Choroid plexus epithelial cell (primary cell): ENCODE measurements at places on chromosomes 2 and 18.

DNA sequence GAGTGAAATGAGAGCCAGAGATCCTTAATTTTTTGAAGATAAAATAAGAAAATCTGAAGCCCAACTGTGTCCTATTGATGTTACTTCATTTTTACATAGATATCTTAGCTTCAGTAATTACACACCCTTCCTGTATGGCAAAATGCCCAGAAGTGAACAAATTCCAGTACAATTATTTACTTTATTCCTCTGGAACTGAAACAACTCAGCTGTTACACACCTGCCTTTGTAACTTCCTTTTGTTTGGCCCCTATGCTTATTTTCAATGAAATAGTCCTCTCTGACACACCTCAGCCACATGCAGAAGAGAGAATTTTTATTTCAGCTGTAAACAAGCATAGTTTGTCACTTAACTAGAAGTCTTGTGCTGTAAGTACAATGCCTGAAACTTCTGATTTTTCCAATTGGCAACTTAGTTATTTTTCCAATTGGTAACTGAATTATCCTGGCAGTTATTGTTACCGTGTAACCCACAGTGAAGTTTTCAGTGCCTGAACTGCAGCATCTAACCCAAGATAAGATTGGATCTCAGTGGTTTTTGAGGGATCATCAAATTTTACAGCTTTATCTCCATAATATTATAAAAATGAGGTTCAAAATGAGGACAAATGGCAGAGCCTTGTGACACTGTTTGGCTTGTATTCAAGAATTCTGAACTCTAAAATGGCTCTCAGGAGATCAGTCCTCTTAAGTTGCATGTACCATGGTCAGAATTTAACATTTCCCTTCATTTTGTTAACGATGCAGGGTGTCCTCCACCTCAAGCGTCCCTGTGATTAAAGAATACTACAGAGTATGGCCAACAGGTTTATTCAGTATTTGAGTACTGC lies 82.6 kb downstream of the PKP4 start:
- peak; percentile 90 for DNase-seq

GRCh38 chr2:232309592-232309991 lies 69.0 kb upstream of the ALPP start:
- no peak for DNase-seq

GRCh38 chr18:7632152-7633098 lies 65.3 kb downstream of the PTPRM start:
- no peak for DNase-seq

DNA sequence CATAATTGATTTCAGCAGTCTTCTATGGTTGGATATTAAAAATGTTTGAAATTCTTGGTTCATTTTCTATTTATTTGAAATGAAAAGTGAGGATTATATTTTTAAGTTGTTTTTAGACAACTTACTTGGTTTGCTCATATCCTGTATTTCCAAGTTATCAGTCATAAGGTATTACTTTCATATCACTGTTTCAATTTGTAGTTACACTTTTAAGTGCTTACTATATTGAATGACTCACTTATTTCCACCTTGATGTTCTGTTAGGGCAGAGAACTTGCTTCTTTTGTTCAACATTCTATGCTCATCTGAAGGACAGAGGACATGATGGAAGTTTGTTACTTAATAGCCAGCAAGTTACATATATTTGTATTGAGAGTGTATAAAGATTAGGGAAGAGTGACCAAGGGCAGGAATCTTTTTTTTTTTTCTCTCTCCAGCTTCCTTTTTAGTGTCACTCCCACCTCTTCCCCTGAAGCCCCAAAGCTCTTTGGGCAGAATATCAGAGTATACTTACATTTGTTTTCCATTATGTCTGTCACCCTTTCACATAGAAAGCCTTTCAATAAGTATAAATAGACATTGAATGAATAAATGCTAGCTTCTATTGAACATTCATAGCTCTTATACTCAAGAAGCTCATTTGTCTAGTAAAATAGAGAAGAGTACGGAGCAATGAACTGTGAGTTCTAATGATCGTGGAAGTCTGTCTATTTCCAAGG lies 28.1 kb downstream of the PIK3C3 start:
- DNase-seq, result no peak

DNA sequence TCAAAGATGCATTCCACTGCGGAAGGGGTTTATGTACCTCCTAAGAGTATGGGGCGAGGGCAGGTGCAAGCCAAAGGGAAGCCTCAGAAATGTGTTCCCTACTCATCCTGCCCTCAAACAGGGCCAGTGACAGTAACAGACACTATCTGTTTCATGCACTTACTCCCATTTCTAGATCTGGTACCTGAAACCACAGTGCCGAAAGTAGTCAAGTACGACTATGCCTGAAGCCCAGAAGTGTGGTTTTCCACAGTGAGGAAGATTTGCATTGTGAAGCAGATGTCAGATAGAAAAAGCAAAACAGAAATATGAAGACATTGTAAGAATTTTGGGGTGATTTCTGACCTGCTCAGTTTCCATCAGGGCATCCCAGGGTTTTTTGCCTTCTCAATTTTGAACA lies 748.7 kb downstream of the RNF144A start:
- no peak for DNase-seq

- DNase-seq, result peak; percentile 78
These were observed 841.8 kb downstream of the SLC4A3 start for GRCh38 chr2:220469201-220469600.

GRCh38 chr2:222424729-222425671 lies 657 bp downstream of the SGPP2 start:
- no peak for DNase-seq

DNA sequence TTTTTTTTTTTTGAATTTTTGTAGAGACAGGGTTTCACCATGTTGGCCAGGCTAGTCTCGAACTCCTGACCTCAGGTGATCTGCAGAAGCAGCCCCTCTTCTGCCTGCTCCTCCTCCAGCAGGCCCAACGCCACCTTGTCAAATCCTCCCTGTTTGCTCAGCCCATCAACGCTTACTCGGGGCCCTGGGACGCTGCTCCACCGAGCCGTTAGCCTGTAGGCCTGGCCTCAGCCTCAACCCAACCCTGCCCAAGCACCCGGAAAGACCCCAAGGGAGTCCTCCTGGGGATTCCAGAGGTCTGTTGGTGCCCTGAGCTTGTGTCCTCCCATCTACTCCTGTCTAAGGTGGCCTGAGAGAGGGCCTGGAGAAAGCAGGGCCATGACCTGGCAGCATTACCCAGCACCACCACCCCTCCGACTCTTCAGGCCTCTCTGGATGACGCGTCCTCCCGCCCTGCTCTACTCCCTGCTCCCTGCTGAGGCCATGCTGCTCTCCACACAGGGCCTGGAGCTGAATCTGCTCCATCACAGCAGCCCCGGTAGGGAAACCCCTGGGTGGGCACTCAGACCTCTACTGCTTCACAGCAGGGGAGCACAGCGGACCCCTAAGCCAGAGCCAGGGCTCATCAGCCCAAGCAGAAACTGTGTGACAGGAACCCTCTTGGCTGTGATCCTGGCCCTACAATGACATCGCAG lies 3.2 kb downstream of the STK25 start:
- no peak for DNase-seq

GRCh38 chr2:219829667-219830352 lies 202.4 kb downstream of the SLC4A3 start:
- DNase-seq, result no peak

- DNase-seq, result peak; percentile 84
These were observed 48.1 kb downstream of the TMEM185B start for GRCh38 chr2:120174963-120175581.

DNA sequence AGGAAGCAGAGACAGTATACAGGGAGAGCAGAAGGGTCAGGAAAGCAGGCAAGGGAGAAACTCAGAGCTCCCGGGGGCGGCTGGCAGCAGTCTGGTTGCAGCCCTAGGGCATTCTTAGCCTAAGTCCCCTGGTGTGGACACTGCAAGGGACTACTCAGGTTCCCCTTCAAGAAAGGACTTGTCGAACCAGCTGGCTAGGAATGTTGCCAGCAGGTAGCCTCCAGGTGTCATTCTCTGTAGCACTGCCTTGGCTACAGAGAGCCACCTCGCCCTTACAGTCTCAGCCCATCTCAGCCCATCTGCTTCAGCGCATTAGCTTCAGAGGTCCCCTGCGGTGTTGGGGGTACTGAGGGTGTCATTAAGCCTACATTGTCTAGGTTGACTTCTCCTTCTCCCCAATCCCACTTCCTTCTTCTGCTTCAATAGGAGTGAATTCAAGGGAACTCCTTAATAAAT lies 11.3 kb upstream of the TMSB10 start:
- DNase-seq, result no peak

DNA sequence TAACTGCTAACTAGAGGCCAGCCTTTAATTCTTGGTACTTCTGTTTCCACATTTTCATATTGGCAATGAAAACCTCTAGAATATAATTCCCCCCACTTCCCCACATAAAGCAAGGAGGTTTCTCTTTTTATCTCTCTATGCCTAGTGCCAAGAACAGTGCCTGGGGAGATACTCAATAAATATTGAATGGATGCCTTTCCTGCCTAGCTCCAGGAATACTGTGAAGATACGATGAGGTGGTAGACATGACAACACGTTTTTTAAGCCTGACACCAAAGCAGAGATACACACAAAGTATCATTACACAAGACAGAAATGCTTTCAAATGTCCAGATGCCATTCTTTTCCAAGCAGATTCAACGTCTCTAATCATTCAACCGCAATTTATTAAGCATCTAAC lies 535.5 kb downstream of the XIRP2 start:
- no peak for DNase-seq

- DNase-seq, result peak; percentile 80
These were observed 31.3 kb downstream of the KIAA2012 start for GRCh38 chr2:202104286-202104870.

- no peak for DNase-seq
These were observed 84.5 kb downstream of the ABI2 start for GRCh38 chr2:203412546-203413331.

GRCh38 chr2:138237667-138238384 lies 263.7 kb upstream of the SPOPL start:
- peak; percentile 31 for DNase-seq

GRCh38 chr2:221614274-221614673 lies 42.2 kb upstream of the EPHA4 start:
- no peak for DNase-seq

GRCh38 chr18:47036298-47036874 lies 965 bp upstream of the ELOA2 start:
- peak; percentile 59 for DNase-seq

DNA sequence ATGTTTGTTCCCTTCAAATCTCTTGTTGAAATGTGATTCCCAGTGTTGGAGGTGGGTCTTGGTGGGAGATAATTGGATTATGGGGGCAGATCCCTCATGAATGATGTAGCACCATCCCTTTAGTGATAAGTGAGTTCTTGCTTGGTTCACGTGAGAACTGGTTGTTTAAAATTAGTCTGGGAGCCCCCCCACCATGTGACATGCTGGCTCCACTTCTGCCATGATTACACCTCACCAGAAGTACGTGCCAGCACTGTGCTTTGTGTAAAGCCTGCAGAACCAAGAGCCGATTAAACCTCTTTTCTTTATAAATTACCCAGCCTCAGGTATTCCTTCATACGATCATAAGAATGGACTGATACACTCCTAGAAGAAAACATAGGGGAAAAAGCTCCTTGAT lies 10.1 kb downstream of the ABI2 start:
- DNase-seq, result no peak

GRCh38 chr2:37156071-37156856 lies 516 bp downstream of the EIF2AK2 start:
- DNase-seq, result peak; percentile 68

- DNase-seq, result no peak
These were observed 102.0 kb downstream of the CHN1 start for GRCh38 chr2:174903264-174903556.

GRCh38 chr2:3827673-3828575 lies 124.5 kb downstream of the DCDC2C start:
- peak; percentile 71 for DNase-seq

GRCh38 chr2:210003359-210003758 lies 921 bp downstream of the RPE start:
- peak; percentile 35 for DNase-seq

DNA sequence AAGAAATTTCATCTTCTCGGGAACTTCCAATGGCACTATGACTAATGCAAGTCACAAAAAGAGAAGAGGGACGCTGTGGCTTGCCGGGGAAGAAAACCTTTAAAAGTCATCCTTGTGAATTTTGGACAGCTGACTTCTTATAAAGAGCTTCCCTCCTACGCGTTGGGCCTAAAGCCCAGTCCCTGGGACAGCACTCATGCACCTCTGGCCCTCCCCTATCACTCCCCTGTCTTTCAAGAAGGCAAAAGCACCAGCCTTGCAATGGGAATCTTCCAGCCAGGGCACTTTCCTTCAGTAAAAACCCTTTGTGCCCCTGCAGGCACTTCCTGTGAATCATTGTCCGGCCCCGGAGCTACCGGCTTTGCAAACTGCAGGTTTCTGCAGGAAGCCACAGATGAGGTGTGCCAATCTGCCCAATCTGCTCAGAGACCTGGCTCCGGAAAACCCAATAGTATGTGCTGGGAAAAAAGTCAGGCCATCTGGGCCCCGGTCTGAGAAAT lies 7.1 kb downstream of the MREG start:
- DNase-seq, result no peak

DNA sequence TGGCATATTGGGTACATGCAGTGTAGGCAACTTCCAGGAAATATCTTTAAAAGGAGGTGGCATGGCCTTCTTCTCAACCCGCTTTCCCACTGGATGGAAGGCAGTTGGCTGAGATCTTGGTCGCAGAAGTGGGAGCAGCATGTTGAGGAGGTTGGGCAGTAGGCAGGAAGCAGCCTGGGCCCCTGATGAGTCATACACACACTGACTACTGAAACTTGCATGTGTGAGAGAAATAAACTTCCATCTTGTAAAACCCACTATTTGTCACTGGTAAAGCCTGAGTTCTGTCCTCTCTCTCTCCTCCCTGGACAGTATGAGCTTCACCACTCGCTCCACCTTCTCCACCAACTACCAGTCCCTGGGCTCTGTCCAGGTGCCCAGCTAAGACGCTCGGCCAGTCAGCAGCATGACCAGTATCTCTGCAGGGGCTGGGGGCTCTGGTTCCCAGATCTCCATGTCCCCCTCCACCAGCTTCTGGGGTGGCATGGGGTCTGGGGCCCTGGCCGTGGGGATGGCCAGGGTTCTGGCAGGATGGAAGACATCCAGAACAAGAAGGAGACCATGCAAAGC lies 233.8 kb upstream of the SPRED2 start:
- DNase-seq, result peak; percentile 76

DNA sequence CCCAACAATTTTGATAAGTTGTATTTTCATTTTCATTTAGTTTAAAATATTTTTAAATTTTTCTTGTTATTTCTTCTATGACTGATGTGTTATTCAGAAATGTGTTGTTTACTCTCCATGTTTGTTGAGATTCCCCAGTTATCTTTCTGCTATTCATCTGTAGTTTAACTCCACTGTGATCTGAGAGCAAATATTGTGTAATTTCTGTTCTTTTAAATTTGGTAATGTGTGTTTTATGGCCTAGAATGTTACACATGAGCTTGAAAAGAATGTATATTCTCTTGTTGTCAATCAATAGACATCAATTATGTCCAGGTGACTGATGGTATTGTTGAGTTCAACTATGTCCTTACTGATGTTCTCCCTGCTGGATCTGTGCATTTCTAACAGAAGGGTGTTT lies 188.2 kb downstream of the CYP26B1 start:
- no peak for DNase-seq

DNA sequence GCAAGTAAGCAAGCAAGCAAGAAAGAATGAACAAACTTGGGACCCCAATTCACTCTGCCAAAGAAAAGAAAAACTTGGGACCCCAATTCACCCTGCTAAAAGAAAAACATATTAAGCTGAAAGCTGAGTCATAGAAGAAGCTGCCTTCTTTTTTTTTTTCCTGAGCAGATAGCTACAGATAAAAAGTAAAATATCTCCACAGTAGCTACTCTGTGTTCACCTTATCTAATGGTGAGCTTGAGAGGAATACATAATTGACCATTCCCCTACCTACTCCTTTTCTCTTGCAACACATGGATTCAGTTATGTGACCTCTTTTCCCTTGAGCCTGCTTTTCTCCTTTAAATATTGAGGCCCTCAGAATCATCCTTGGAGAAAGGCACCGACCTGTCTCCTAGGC lies 63.0 kb downstream of the MCFD2 start:
- DNase-seq, result peak; percentile 14
